ENCODE measurements at places on chromosomes 3 and 15.

GRCh38 chr3:52221563-52222318 is 3.7 kb downstream of the TLR9 start:
- DNase-seq = no peak

DNA sequence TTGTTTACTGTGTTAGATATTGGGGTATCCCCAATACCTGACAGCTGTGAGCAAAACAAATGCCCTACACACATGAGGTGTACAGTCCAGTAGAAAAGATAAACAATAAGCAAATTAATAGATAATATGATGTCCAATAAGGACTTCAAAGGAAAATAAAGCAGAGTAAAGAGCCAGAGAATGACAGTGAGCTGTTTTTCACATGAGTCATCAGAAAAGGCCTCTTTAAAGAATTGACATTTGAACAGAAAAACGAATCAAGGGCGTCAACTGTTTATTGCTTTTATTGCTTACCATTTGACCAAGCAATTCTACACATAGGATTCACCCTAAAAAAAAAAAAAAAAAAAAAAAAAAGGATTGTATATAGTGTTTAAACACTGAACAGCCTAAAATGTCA is 96.6 kb upstream of the FLNB start:
- DNase-seq = no peak

DNA sequence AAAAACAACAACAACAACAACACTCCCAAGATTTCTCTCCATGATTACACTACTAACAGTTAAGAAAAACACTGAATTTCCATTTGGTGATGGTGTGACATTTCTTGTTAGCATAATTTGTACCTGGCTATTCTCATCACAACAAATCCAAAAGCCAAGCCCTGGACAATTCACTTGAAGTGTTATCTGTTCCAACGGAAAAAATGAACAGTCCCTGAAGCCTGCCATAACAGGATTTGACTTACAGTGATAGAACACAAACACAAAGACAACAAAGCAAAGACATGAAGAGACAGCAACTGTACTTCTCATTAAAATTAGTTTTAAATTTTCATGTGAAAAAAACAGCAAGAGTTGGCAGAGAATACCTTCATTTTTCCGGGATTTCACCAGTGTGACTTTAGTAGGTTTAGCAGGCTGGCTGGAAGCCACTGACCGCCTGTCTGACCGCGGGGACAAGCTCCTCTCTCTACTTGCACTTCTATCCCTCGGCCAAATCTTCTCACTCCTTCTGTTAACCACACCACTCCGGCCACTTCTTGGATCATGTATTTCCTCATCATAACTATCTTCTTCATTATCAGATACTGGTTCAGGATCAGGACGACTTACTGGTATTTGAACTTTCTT is 56.3 kb downstream of the TJP1 start:
- DNase-seq = no peak

DNA sequence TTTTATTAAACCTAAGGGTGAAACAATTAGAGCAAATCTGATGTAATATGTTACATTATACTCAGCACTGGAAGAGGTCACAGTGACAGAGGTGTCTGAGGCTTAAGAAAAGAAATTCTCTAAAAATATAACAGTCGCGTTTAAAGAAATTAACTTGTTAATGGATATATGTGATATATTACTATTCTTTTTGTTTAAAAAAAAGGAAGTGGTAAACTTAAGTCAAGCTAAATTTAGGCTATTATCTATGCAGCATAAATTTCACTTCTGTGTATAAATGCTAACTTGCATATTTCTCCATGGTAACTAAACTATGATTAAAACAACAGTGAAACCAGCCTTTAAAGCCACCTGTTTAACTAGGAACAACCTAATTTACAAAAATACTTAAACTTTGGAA is 191.3 kb downstream of the FOXP1 start:
- DNase-seq = no peak

DNA sequence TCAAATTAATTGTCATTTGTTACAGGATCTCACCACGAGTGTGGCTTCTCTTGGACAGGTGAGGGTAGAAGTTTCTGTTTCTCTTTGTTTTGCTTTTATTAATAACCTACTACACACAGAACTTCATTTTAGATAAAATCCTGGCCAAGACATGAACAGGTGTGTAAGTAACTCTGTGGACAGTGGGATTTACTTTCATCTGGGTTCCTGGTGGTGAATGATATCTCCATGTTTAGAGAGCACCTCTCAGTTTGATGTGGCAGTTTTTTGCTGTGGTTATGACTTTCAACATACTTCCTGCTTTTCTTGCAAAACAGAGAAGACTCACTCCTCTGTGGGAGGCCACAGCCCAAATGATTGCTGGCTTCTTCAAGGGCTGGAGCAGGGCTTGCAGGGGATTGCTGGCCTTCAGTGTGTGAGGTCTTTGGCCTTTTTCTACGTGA is 71.1 kb upstream of the XCR1 start:
- DNase-seq = no peak

- no peak for DNase-seq
Measured at GRCh38 chr3:138472141-138472825, 37.9 kb downstream of the ESYT3 start.

- no peak for DNase-seq
Measured at GRCh38 chr3:72086042-72086742, 301.2 kb upstream of the PROK2 start.

GRCh38 chr3:182255158-182255557 is 538.1 kb upstream of the ATP11B start:
- no peak for DNase-seq

DNA sequence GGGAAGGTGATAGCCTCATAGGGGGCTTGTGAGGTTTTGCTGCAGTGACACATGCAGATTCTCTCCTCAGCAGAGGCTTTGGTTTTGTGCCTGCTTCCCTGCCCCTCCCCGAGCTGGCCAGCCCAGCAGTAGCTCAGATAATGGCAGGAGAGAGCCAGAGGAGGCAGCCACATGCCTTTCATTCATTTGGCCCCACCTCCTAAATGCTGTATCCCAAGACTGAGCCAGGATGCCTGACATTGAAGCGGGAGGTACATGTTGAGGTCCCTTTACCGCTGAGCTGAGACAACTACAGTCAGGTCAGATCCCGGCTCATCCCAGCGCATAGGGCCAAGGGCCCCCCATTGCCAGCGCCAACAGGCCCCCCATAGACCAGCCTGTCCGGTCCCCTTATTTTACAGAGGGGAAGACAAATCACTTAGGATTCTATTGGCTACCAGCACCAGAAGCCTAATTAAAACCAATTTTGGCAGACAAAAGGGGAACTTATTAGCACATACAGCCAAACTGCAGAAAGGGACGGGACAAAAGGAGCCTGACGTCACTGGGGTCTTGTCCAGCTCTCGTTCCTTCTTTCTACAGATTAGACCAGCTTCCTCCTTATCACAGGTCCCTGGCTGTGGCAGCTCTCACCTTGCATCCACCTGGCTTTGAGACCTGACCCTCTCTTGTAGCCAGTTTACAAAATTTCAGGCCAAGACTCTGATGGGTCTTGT is 12.1 kb upstream of the POLG start:
- no peak for DNase-seq

DNA sequence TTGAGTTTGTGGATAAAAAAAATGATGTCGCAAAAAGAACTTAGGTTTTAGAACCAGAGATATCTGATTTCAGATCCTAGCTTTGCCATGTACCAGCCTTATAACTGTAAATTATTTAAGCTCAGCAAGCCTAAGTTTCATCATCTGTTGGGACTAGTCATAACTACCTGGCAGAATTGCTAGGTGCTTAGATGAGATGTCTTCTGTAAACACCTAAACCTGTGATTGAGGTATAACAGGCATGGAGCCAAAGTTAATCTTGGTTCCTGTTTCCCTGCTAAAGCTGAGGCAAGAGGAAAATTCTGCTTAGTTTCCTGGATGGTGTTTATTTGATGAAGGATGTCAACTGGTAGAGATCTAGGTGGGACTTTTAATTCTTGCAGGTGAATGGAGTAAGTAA is 331.3 kb upstream of the RBMS3 start:
- DNase-seq = no peak

DNA sequence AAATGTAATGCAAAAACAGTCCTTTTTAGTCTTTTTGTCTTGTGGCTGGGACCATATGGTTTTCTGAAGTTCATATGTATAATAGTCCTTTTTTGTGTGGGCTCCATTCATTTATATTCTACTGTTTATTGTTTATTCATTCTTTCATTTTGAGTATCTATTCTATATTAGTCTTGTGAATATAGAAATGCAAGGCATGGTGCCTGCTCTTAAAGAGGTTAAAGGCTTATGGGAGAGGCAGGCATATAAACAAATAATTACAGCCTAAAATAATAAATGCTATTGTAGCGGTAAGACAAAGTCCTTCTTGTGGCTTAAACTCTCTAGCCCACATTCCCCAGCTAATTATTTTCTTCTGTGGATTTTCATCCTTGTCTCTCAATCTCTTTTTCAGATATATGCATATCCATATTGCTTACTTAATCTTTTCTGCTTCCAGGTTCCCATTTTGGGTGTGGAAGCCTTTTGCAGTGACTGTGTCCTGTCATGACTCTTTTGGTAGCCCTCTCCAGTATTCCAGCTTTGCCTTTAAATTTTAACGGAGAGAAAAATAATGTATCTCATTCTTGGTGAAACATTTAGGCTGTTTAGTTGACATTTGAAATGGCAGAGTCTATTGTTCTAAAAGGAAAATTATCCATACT is 101.6 kb downstream of the PPM1L start:
- no peak for DNase-seq

DNA sequence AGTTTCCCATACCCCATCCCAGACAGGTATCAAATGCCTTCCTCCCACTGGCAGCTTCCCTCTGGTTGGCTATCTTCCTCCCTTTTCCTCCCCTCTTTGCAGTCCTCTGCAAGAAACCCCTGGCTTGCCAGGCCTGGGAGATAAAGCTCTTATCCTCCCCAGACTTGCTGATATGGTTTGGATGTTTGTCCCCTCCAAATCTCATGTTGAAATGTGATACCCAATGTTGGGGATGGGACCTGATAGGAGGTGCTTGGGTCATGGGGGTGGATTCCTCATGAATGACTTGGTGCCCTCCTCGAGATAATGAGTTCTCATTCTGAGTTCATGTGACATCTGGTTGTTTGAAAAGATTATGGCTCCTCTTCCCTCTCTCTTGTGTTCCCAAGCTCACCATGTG is 32.2 kb upstream of the SNRK start:
- DNase-seq = no peak

GRCh38 chr3:37479981-37480380 is 305.6 kb upstream of the LRRFIP2 start:
- DNase-seq = no peak

DNA sequence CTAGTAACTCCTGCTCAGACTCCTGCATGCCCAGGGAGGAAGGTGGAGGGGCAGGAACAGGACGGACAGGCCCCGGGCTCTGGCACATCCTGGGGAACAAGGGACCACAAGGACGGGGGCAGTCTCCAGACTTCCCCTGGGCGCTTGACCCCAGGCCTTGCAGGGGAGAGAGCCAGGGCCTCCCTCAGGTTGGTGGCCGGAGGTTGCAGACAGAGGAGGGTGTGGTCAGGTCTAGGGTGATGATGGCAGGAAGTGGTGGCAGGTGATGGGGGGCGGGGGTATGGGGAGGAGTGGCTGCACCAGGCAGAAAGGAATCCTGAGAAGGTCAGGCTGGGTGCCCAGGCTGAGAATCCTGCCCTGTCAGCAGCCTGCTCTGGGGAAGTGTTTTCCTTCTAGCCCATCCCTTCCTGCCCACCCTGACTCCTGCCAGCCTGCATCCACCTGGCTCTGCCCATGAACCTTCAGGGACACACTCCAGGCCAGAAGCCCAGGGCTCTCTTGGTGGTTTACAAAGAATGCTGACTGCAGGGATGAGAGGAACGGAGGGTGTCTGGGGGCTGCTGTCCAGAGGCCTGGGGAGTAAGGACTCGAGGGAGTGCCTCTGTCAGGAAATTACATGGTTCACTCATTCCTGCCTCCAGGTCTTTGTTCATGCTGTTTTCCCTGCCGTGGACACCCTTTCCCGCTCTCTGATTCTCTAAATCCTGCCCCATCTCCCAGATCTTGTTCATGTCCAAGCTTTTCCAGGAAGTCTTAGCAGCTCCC is 15.8 kb downstream of the LOXL1 start:
- DNase-seq = no peak

- no peak for DNase-seq
Measured at GRCh38 chr15:93882141-93882540, 349.2 kb upstream of the MCTP2 start.

DNA sequence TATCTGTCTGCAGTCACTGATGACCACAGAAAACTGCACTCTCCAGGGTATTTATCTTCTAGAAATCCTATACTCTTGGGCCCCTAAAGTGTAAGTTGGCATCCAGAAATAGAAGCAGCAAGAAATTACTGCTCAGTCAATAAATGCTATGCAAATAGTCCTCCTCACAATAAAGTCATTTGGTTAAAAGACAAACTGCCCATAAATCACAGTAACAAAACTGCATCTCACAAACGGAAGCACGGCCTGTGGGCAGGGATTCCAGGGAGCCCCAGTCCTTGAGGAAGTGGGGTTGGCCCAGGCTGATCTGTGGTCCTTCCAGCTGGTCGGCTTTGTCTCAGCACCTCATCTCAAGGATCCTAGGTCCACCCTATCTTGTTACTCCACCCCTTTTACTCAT is 29.7 kb upstream of the SPATA12 start:
- DNase-seq = no peak

GRCh38 chr3:39748002-39748401 is 61.4 kb upstream of the MYRIP start:
- DNase-seq = no peak

DNA sequence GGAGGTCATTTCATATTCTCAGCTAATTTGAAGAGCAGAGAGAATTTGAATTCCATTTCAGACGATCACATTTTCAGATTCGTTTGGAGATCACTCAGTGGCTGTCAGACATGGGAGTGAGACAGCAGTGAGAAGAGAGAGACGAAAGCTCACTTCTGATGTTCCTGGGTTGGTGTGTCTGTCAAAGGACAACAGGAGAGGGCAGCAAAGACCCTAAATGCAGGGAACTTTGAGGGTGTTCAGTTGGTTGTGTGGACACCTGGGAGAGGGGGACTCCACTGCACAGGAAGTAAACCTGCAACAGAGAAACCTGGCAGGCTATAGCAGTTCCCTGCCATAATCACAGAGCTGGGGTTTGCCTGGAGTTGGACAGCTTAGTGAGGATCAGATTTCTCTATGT is 675.1 kb downstream of the SQOR start:
- DNase-seq = no peak

DNA sequence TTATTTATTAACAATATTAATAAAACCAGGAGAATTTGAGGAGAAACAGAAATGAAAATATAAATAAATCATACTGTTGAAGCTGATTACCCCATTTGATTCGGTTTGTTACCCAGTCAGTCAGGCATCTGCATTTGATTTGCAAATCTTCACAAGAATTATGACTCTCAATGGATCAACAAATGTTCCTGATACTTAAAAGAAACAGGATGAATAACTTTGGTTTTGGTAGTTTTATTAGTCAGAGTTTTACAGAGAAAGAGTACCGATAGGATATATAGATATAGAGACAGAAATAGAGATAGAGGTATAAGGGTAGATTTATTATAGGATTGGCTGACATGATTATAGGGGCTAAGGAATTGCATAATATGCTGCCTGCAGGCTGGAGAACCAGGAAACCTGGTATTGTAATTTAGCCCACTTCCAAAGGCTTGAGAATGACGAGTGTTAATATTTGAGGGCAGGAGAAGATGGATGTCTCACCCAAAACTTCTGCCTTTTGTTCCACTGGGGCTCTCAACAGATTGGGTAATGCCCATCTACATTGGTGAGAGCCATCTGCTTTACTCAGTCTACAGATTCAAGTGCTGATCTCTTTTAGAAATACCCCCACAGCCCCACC is 241.6 kb upstream of the COL8A1 start:
- no peak for DNase-seq

Data from stimulated activated CD8-positive, alpha-beta memory T cell treated with anti-CD3 and anti-CD28 coated beads, Interleukin-2, amount 100 ng/mL, for 48 hours (primary cell).